ENCODE measurements at places on chromosomes 7 and 10.

DNA sequence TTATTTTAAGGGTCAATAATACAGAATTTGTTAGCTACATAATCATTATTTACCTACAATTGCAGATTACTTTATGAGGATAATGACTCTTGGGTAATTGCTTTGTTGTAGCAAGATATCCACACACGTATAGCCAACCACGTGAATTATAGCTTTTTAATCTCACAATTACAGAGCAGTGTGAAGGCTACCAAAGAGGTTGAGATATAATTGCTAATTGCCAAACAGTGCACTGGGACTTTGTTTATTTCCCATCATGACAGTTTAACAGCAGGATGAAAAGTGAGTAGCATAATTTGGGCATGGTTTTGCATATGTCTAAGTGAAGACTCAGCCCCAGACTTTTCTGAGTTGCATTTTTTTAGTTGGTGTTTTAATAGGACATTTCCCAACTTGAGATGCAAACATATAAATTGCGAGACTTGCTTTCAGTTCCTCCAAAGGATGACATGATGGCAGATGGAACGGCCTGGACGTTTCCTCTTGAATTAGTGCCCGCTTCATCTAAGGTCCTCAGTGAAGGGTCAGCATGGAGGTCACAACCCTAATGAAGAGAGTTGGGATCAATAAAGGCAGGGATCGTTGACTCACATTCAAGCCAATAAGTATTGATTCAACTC, 180.7 kb upstream of the GPR26 start:
- no peak for DNase-seq

- DNase-seq, result no peak
These were observed 56.1 kb downstream of the MKI67 start for GRCh38 chr10:128070161-128070560.

DNA sequence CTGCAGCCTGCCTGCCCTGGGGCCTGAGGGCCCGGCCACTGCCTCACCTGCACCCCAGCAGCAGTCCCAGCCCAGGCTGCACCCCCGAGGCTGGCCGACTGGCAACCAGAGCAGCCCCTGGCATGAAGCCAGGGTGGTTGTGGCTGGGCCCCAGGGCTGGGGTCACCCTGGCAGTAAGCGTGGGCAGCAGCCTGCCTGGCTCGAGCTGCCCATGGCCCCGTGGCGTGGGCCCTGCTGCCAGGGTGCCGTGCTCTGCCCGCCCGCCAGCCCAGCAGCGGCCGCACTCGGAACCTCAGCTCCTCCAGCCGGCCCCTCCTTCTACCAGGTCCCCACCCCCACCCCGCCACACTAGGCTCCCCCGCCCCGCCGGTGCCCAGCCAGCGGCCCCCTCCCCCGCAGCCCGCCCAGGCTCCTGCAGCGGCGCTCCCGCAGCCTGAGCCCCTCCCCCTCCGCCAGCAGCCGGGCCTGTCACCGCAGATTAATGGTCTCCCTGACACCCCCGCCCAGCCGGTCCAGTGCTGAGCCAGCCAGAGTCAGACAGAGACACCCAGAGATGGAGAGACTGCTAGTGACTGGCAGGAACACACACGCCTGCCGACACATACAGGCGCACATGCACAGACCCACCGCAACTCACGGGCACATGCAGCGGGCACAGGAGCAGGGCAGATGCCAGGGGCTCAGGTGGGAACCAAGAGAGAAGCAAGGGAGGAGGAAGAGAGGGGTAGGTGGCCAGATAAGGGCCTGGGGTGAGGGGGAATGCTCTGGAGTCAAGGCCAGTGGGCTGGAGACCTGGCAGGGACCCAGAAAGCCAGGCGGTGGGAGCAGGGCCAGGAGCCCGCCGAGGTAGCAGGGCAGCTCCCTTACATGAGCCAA, 22.4 kb downstream of the KCNH2 start:
- no peak for DNase-seq

DNA sequence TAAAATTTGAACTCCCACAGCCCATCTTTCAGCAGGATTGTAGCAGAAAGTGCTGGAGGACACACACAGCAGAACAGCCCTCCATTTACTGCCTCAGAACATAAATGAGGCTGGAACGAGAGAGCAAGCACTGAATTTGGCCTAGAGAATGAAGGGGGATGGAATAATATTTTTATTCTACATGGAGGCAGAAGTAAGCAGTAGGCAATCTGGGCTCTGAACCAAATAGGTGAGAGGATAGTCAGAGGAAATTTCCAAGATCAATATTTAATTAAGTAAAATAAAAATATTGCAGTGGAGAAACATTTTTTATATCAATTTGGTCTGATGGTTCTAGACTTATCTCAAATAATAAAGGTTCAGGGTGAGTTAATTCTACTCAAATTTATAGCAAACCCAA, 29.2 kb upstream of the TSPAN13 start:
- DNase-seq, result no peak

DNA sequence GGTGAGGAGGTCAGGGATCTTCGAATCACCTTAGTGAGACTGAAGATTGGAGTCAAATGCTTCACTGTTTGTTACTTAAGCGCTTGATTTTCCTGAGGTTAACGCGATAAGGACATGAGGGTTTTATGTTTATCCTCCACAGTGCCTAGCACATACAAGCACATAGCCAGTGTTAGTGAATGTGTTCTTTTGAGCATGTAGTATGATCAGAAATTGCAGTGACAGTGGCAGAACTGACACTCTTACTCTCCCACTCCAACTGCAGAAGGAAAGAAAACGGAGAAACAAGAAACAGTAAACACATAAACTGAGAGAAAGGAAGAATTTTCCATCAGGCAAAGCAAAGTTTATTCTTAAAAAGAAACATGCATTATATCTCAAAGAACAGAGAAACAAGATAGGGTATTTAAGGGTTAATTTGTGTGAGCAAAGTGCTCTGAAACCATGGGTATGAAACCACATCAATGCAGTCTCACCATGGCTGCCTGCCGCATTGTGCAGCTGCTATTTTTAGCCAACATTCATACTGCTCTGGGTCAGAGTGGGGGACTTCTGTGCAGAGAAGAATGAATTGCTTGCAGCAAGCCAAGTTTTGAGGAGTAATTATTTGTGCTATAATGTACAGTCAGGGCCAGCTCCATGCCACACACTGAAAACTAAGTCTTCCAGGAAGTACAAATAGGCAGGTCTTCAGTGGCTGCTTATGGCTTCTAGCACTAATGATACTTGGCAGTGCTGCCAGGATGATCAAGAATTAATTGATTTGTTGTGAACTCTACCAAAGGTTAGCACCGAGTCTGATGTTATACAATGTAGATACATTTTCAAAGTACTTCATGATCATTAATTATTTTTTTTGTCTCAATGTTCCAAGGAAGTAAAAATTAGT, 152.0 kb downstream of the MACC1 start:
- no peak for DNase-seq

- DNase-seq, result no peak
These were observed 59.8 kb downstream of the CPVL start for GRCh38 chr7:29086545-29086944.

DNA sequence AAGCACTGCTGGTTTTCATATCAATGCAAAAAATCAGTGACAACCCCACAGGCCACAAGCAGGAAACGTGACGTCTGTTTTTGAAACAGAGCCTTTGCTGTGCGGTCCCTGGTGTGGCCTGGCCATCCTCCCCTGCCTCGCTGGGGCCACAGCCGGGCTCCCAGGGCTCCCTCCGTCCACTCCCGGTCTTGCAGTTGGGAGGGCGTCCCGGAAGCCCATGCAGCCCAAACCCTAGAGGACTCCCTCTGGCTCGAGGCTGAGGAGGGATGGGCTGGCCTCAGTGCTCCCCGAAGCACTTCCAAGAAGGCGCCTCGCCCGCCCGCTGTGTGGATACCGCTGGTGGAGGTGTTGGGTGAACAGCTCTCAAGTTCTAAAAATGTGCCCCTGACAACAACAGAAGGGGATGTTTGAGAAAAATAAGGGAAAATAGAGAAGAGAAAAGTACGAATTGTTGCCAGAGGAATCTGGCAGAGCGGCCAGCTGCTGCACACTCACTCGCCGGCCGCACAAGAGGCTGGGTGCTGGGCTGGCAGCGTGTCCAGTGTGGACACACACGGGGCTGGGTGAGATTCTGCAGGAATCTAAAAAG, 73.5 kb downstream of the ZRANB1 start:
- DNase-seq, result no peak

DNA sequence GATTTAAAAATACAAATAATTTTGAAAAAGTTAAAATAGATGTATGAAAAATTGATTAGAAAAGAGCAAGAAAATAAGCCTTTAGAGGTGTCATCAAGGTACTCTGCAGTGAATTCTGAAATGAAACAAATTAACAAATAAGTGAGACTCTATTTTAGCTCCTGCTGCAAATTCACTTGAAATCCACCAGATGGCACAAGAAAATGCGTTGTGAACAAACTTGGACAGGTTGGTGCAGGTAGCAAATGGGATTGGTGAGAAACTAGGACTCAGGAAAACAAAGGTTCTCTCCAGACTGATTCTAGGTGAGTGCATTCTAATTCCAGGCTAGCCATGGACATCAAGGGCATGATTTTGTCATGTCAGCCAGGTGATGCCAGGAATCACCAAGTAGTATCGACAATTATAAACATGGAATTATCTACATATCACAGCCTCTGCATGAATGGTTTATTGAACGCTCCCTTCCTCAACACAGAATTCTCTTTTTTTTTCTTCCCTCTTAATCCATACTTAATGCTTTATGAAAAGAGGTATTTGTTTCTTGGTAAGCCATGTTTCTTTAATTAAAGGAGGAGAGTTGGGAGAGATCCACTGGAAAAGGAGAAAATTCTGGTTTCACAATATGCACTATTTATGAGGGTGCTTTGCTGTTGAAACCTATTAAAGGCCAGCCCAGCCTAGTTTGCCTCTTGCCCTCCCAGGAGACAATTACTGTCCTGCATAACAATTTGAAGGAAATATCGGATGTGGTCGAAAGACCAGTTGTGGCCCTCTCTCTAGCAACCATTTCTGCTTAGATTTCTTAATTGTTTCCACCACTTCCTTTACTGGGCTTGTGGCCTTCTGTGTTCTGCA, 118.1 kb downstream of the ZNF365 start:
- no peak for DNase-seq

- DNase-seq, result no peak
These were observed 75.7 kb downstream of the VWDE start for GRCh38 chr7:12327922-12328321.

- no peak for DNase-seq
These were observed 36.0 kb downstream of the NRCAM start for GRCh38 chr7:108419961-108420908.

DNA sequence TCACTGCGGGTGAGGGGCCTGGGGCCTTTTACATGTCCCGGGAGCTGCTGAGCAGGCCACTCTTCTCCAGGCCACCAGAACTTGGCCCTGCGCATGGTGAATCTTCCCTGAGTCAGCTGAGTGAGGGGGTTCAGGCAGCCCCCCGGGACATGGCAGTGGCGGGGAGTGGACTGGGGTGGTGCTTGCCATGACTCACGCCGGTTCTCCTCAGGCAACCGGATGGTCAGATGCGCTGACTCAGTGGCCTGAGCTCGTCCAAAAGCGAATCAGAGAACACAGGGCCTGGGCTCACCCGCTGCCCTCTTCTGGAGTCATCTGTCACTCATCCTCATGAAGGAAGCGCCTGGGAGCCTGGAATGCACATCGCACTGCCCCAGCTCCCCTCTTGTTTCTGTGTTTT, 33.5 kb downstream of the HTRA1 start:
- no peak for DNase-seq

GRCh38 chr7:140616328-140616727, 24.3 kb downstream of the DENND2A start:
- no peak for DNase-seq

GRCh38 chr10:92064506-92064905, 140.9 kb downstream of the BTAF1 start:
- DNase-seq, result no peak

- no peak for DNase-seq
These were observed 107.2 kb downstream of the CDK6 start for GRCh38 chr7:92729172-92729571.

DNA sequence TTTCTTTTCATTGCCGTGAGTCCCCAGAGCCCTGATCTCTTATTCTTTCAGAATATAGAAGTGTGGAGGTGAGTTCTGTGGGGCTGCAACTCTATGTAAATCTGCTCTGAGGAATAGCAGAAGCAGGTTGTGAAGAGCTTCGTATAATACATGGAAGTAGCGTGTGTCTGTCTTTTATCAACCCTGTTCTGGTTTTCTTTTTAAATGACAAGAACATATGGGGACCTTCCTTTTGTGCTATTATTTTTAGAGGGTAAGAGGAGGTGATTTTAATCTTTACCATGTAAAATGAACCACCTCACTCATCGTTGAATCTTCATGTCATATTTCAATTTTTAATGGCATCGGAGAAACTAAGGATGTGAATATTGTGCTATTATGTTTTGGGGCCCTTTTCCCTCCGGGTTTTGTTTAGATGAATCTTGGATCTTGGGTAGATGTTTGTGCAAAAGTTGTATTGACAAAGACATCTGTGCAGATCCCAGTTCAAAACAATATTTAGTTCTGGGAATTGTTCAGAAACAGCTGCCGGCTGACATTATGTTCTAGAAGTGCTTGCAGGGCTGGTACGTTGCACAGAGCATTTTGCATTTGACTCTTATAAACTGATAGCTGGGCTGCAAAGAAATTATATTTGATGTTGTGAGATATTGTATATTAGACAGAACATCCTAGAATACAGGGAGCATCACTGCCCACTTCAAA, 46.7 kb downstream of the PLXDC2 start:
- no peak for DNase-seq

DNA sequence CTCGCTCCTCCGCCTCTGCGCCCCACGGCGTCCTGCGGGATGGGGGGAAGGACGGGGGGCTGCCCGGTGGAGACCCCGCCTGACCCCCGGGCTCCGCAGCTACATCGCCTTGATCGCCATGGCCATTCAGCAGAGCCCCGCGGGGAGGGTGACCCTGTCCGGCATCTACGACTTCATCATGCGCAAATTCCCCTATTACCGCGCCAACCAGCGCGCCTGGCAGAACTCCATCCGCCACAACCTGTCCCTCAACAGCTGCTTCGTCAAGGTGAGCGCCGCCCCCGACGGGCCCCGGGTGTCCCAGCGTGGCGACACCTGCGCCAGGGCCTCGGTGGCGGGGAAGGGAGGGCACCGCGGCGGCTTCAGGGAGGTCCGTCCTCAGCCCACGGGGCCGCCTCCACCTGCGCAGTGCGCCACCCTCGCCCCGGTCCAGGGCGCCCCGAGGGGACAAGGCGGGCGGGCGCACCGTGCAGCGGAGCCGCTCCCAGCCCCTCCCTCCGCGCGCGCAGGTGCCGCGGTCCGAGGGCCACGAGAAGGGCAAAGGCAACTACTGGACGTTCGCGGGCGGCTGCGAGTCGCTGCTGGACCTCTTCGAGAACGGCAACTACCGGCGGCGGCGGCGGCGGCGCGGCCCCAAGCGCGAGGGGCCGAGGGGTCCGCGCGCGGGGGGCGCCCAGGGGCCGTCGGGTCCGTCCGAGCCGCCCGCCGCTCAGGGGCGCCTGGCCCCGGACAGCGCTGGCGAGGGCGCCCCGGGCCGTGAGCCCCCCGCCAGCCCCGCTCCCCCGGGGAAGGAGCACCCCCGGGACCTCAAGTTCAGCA, 793 bp downstream of the FOXL3 start:
- no peak for DNase-seq
